ENCODE measurements at places on chromosomes 3 and 15. TPM values are rescaled to one million over a fixed set of nuclear protein-coding genes. Genes with fewer than 3 reads are reported as not detected.
A peak's percentile ranks its signal among the peaks of the same experiment; 100 is the strongest.

CLEC3B gene
- not detected for total RNA-seq

GRCh38 chr3:131036986-131037385 is 10.3 kb downstream of the NEK11 start:
- no peaks in the 10 kb centered on the region for H3K4me1 ChIP-seq
- no peaks in the 10 kb centered on the region for H3K27me3 ChIP-seq
- H3K27ac ChIP-seq: no peak overlapping the region
- no peak overlapping the region for H3K4me3 ChIP-seq
- no peaks in the 10 kb centered on the region for H3K36me3 ChIP-seq
- no peak for DNase-seq

- H3K4me3 ChIP-seq: no peak overlapping the region
- H3K27ac ChIP-seq: peak overlapping the region; percentile 76
- DNase-seq: no peak
- H3K4me1 ChIP-seq: peaks cover 3% of the 10 kb centered on the region
- H3K36me3 ChIP-seq: peaks cover 69% of the 10 kb centered on the region
These were observed 111.4 kb downstream of the PGPEP1L start for GRCh38 chr15:98896002-98896721.

SERPINI2 gene
- not detected for total RNA-seq

- H3K27me3 ChIP-seq: no peaks in the 10 kb centered on the region
- no peak for DNase-seq
- H3K27ac ChIP-seq: no peak overlapping the region
- H3K4me1 ChIP-seq: no peaks in the 10 kb centered on the region
- H3K4me3 ChIP-seq: no peak overlapping the region
These were observed 73.0 kb upstream of the GAP43 start for GRCh38 chr3:115550285-115550761.

DNA sequence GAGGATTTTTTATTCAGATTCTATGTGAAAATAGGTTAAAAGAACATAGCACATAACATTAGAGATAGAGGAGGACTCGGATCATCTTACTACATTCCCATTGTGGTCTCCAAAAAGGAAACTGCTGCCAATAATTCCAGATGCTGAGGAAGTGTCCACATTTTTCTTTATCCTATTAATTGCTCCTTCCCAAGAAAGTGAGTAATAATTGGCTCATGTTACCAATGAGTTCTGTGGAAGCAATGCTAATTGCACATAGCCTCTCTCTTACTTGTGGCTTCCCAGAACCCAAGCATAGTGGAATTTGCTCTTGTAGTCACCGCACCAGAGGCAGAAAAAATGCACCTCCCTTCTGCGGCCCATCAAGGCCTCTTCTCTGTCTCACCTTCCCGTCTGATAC is 208.4 kb downstream of the PLOD2 start:
- no peaks in the 10 kb centered on the region for H3K4me1 ChIP-seq
- no peak overlapping the region for H3K4me3 ChIP-seq
- no peak overlapping the region for H3K27ac ChIP-seq
- no peak for DNase-seq
- H3K36me3 ChIP-seq: no peaks in the 10 kb centered on the region

DNA sequence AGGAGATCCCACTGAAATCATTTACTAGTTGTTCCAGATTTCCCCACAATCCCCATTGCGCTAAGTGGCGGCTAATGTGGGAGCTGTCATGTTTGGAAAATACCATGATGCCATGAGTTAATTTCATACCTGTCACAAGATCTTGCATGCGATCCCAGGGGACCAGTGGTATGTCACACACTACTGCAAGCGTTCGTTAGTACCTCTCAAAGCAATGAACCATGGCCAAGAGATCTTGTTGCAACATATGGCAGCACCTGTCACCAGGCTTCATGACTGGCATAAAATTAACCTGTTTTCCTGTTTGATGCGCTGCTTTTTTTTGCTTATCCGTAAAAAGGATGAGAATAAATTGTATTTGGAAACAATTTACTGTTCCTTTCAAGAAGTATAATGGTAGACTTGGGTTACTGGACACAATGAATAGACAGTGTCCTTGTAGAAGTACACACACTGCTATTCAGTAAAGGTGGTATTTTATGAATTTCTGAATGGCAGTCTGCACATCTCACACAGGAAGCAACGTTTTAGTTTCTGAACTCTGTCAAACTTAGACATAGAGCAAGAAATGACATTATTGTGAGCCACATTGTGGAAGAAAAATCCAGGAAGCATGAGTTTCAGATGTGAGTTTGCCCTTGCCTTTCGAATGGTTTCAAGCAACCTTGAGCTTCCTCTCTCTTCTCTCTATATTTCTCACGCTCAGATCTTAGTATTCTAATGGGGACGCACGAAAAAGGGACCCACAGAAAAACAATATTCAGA is 81.9 kb downstream of the CHL1 start:
- H3K4me1 ChIP-seq: no peaks in the 10 kb centered on the region
- H3K36me3 ChIP-seq: no peaks in the 10 kb centered on the region
- H3K27ac ChIP-seq: no peak overlapping the region
- no peaks in the 10 kb centered on the region for H3K27me3 ChIP-seq

DNA sequence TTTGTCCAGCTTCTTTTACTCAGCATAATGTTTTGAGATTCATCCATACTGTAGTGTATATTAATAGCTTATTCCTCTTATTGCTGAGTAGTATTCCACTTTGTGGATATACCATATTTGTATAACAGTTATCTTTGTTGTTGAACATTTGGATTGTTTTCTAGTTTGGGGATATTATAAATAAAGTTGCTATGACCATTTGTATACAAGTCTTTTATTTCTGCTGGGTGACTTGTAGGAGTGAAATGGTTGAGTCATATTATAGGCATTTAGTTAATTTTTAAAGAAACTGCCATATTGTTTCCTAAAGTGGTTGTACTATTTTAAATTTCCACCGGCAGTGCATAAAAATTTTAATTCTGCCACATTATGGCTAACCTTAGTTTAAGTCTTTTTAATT is 53.4 kb downstream of the RPL39L start:
- no peaks in the 10 kb centered on the region for H3K36me3 ChIP-seq
- H3K4me1 ChIP-seq: no peaks in the 10 kb centered on the region
- H3K27ac ChIP-seq: no peak overlapping the region

All from endodermal cell (in vitro differentiated cells).